ENCODE measurements at places on chromosomes 13 and 19. TPM values are rescaled to one million over a fixed set of nuclear protein-coding genes. Genes with fewer than 3 reads are reported as not detected.

Gene PLIN3
- 23.7 TPM for total RNA-seq

Gene HIPK4
- not detected for total RNA-seq

Gene ATP8B3
- 18.8 TPM for total RNA-seq

Gene NDUFA7
- 50.9 TPM for total RNA-seq

Gene ZNF285
- total RNA-seq = 1.9 TPM

Gene IGFL1
- not detected for total RNA-seq

Gene ABCC4
- total RNA-seq = 4.2 TPM

Gene TMEM59L
- total RNA-seq = 0.15 TPM

Gene PSENEN
- 43.7 TPM for total RNA-seq

Gene MAMSTR
- 1.1 TPM for total RNA-seq

Gene ZNF726
- total RNA-seq = 10.3 TPM
